NCI-H345 (cell line): ENCODE measurements at places on chromosomes 16 and 17.

DNA sequence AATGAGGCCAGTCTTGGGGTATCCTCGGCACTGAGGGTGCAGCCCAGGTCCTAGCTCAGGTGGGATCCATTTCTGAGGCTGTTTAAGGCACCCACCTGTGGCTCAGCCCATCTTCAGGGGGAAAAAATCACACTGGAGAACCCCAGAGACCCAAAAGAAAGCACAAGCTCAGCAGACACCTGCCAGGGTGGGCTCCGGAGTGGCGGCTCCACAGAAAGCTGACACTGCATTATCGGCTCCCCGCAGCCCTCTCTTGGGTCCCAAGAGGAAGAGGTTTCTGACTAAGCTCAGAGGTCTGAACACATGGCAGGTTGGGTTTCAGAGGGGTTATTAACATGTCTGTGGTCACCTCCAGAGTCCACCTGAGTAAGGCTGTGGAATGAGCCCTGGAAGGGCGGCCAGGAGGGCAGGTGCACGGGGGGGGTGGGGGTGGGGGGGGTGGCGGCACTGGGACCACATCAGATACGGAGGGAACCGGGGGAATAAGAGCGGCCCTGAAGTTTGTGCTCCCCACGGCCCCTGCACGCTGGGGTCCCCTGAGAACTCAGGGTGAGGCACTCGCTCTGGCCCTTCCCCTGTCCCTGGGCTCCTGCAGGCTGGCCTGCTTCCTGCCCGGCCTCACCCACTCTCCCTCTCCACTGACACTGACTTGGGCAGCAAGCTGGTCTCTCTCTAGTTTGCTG lies 79.5 kb downstream of the TIMM22 start:
- DNase-seq, result no peak

DNA sequence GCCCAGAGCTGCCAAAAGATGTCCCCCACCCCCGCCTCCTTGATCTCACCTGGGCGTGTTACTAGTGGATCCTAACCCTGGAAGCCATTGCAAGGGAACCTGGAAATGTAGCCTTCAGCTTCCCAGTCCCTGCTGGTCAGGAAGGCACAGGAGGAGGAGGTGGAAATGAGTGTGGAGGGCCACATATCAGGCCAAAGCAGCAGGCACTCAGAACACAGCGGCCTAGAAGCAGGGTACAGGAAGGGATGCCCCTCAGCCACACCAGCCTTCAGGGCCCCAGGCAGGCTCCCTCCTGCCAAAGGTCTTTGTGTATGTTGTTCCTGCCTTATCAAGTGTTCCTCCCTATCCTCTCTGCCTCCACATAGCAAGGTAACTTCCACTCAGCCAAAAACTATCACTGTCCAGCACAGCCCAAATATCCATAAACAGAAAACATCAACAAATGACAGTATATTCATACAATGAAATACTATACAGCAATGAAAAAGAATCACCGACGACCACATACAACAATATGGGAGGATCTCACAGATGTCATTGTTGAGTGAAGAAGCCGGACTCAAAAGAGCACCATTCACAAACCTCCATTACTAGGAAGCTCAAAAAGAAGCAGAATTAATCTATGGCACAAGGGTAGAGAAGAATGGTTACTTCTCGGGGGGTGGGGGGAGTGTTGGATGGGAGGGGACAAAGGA lies 28.2 kb upstream of the TNFRSF13B start:
- DNase-seq, result no peak

DNA sequence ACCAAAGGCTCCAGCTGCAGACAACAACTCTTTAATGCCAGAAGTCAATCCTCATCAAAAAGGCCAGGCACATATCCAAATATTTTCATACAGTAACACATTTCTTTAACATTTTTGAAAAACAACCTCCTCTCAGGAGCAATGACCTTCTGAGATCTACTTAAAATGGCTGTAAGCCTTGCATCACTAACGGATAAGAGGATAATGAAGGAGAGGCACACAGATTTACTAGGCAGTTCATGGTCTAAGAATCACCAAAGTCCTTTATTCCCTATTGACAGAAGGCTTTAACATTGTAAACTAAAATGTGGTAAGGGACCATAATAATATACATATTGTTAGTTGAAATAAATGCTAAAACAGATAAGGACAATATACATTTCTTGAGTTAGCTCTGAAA lies 114.7 kb downstream of the USP32 start:
- no peak for DNase-seq

GRCh38 chr16:8867932-8868415 lies 832 bp downstream of the CARHSP1 start:
- no peak for DNase-seq
